Kidney (tissue), 22 donors: ENCODE measurements at places on chromosomes 16 and 17. TPM values are rescaled to one million over a fixed set of nuclear protein-coding genes. Genes with fewer than 3 reads are reported as not detected.

DNA sequence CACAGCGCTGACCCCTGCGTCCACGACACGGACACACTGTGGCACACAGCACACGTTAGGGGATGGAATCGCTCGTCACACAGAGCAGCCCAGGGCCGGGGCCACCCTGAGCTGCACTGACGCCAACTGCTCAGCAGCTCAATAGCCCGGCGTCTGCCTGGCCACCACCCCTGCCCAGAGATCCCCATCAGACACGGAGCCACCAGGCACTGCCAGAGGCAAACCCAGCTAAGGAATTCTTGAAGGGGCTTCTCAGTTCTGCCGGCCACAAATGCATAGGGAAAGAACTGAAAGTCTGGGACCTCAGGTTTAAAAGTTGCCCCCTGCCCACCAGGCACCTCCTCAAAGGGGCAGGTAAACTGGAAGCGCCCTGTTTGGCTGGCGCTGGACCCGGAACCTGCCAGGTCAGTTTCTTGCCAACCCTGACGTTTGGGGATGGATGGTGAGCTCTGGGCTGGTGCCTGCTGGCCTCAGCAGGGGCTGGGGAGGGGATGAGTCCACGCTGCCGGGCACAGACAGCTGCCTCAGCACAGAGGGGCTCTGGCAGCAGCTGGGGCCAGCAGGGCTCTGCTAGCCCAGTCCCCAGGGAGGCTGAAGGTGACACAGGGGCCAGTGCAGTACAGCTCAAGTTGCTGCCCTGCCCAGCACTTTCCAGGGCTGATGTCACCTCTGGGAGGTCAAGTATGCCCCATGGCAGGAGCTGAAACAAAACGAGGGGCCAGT, 33.2 kb downstream of the TIMM22 start:
- no peaks in the 10 kb centered on the region for H3K36me3 ChIP-seq
- DNase-seq = no peak
- no peaks in the 10 kb centered on the region for H3K27me3 ChIP-seq
- peak overlapping the region; percentile 45 for H3K27ac ChIP-seq

Gene PRSS21
- total RNA-seq = 0.54 TPM

Gene GLTPD2
- 0.35 TPM for total RNA-seq

DNA sequence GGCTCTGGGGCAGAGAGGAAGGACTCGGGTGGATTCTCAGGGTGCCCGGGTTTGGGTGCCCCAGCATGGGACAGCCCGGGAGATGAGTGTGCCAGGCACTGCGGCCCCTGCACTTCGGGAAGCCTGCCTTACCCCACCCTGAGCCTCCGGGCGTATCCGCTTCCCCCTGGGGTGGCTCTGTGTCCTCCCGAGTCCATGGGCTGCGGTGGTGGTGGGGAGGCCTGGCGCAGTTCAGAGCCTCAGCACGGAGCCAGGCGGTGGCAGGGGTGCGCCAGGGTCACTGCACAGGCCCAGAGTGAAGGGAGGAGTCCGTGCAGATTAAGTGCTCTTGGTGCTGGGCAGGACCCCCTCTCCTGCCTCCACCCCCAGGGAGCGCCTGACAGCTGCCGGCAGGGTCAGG, 20.7 kb downstream of the MYBBP1A start:
- H3K4me3 ChIP-seq = no peak overlapping the region
- H3K27me3 ChIP-seq = no peaks in the 10 kb centered on the region
- no peaks in the 10 kb centered on the region for H3K36me3 ChIP-seq
- DNase-seq = no peak

DNA sequence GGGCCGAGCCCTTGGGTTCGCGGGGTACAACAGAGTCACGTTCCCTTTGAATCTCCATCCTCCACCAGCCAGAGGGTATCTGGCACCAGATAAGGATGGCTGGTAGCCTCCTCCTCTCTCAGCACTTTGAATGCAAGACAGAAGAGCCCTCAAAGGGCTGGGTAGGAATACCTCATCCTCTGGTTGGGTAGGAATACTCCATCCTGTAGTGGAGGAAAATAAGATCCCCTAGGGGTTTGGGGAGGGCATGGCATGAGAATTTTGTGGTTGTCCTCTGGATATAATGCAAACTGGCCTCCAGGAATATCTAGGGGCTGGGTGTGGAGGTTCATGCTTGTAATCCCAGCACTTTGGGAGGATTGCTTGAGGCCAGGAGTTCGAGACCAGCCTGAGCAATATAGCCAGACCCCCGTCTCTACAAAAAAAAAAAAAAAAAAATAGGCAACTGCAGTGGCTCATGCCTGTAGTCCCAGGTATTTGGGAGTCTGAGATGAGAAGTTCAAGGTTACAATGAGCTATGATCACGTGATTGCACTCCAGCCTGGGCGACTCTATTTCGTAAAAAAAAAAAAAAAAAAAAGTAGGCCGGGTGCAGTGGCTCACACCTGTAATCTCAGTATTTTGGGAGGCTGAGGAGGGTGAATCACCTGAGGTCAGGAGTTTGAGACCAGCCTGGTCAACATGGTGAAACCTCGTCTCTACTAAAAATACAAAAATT, 2.7 kb downstream of the IGFBP4 start:
- H3K4me1 ChIP-seq = peaks cover 28% of the 10 kb centered on the region
- H3K36me3 ChIP-seq = no peaks in the 10 kb centered on the region
- peak overlapping the region; percentile 95 for H3K4me3 ChIP-seq
- no peaks in the 10 kb centered on the region for H3K27me3 ChIP-seq

- DNase-seq = peak; percentile 24
- no peak within 1 kb of the TSS for H3K27ac ChIP-seq
- no peaks in the 10 kb centered on the region for H3K27me3 ChIP-seq
- H3K4me3 ChIP-seq = no peak within 1 kb of the TSS
- no peaks in the 10 kb centered on the region for H3K4me1 ChIP-seq
Measured at GRCh38 chr16:87936375-87937230, at the start of gene CA5A. CA5A (minus strand) TSS chr16:87936529; CDS start chr16:87936450, 79 bp downstream.

- no peaks in the 10 kb centered on the region for H3K36me3 ChIP-seq
- no peaks in the 10 kb centered on the region for H3K27me3 ChIP-seq
- no peak for DNase-seq
- H3K4me1 ChIP-seq = no peaks in the 10 kb centered on the region
- H3K27ac ChIP-seq = no peak overlapping the region
Measured at GRCh38 chr17:68305142-68305541, 13.8 kb downstream of the ARSG start.
